HL-60 (cell line): ENCODE measurements at places on chromosomes 5 and 9.

GRCh38 chr5:67465537-67466207 lies 269.1 kb upstream of the CD180 start:
- no peak for DNase-seq

- no peak for DNase-seq
Observed at GRCh38 chr9:16689351-16689938, 181.0 kb downstream of the BNC2 start.

DNA sequence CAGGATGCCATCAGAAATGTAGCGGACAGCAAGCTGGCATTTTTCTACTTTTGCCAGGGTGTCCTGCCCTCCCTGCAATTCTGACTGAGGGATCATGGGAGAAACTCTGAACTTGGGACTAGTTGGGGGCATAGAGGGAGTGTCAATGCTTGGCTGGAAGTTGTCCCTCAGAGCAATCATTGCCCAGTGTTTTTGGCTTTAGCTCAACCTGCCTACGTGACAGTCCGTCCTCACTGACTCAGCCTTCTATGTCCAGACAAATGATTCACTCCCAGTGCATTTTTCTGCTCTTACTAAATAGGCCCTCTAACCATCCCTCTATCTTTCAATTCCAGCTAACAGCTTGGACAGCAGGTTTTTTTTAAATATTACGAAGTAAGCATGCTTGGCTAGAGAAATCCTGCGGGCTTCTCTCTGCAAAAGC lies 627.4 kb downstream of the TLR4 start:
- DNase-seq: no peak

GRCh38 chr5:178318382-178318781 lies 85.8 kb upstream of the PHYKPL start:
- no peak for DNase-seq

DNA sequence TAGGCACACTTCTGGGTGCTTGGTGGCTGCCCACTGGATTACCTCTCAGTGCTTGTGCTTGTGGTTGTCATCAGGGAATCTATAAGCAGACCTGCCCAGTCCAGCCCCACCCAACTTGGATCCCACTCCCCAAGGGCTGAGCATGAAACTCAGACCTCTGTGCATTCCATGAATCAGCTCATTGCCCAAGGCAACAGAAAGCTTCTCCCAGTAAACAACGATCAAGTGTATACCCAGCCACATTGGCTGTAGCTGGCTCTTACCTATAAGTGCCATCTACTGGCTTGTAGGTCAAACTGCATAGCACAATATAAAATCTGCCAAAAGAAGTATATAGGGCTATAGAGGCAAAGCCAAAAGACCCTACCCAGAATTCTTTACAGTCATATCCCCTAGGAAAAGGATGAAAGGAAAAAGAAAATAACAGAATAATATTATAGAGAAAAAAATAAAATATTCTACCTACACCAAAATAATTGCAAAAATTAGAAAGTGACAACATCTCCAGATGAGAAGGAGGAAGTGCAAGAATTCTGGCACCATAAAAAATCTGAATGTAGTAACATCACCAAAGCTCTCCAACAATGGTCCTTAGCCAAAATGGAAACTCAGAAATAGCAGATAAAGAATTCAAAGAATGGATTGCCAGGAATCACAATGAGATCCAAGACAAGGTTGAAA lies 321.0 kb upstream of the TRPC7 start:
- no peak for DNase-seq

DNA sequence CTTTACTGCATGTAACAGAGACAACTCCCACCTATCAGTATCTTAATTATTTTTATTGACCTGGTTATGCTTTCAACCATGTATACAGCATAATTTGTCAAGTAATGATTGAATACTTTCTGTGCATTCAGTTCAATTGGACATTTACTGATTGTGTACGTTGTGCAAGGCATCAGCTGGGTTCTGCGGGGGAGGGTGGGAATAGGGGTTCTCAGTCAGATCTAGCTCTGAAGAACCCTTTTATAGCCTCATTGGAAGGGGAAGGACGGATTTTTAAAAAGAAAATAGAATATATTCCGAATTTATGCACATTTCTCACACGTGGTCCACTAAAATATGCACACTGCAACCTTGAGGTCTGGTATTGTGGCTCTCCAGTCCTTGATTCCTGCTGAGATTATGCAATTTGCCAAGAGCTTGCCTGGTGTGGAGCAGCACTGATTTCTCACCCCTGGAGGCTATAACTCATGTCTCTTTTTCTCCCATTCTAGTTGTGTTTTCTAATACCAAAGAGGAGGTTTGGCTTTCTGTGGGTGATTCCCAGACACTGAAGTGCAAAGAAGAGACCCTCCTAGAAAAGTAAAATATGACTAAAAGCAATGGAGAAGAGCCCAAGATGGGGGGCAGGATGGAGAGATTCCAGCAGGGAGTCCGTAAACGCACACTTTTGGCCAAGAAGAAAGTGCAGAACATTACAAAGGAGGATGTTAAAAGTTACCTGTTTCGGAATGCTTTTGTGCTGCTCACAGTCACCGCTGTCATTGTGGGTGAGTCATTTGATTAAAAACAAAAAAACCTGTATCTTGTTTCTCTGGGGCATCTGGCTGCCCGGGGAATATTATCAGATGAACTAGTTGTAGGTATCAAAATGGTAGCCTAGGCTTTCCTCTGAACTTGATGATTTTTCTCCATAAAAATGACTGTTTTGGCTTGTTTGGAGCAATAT lies 1.7 kb downstream of the SLC1A3 start:
- DNase-seq: no peak

DNA sequence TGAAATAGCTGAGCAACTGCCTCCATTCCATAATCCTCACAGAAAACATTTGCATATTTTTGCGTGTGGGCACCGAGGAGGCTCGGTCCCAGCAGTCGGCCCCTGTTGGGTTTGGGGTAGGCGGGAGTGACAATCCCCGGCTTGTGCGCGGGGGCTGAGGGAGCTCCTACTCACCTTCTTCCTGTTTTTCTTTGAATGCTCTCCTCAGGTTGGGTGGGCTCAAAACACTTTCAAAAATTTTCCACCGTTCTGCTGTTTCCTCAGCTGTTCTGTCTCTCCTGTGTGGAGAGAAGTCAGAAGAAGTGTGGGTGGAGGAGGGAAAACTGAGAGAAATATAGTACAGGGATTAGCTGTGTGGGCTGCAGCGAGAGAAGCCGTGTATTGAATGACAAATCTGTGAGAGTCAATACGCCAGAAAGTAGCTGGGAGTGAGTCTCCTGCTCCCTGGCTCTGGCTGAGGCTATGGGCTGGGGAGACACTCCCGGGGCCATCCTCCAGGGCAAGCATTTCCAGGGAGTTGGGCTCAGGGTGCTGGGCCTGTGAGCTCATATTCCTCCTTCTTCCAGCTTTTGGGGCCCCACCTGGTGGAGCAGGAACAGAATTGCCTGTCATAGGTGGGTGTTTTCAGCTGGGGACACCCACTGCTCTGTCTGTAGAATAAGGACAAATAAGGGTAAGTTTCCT lies 84.7 kb downstream of the CMYA5 start:
- DNase-seq: no peak

GRCh38 chr9:84698323-84698722 lies 28.8 kb downstream of the NTRK2 start:
- DNase-seq: no peak

DNA sequence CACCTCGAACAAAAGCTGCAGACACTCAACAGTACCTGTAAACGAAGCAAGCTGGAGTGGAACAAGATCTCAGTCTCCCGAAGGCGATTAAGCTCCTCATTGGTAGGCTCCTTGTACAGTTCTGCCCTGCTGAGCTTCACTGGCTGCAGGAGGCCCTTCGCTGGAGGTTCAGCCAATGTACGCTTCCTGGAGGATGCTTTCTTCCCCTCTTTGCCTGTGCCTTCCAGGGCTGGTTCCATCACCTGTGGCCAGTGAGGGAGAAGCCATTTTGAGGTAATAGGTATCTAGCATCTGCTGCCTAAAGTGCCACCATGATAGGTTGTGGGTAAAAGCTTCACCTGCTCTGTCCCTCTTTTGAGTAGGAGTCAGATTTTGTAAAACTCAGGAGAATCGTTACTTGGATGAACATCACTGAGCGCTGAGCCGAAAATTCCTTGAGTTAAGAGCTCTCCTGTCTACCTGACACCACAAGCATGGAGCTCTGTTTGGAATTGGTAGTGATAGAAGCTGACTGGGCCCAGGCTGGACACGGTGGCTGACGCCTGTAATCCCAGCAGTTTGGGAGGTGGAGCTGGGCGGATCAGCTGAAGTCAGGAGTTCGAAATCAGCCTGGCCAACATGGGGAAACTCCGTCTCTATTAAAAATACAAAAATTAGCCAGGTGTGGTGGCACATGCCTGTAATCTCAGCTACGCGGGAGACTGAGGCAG lies 1.4 kb downstream of the NOL6 start:
- DNase-seq: no peak

DNA sequence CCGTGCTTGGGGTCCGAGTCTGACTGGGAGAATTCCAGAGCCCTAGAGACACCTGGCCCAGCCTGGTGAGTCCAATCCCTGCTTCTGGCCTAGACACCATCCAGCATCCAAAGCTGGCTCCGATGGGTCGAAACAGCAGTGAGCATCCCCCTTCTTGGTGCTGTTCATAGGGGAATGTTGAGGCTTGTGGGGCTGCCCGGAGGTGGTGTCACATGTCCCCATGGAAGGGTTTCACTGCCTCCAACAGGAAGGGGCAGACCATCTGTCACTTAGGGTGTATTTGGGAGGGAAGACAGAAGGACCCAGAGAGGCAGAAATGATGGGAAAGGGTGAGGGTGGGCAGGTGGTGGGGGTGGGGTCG lies 13.9 kb downstream of the C9orf50 start:
- no peak for DNase-seq

- DNase-seq: no peak
Observed at GRCh38 chr5:159826351-159827214, 89.7 kb upstream of the ADRA1B start.

GRCh38 chr5:93790401-93790800 lies 49.0 kb upstream of the POU5F2 start:
- no peak for DNase-seq

DNA sequence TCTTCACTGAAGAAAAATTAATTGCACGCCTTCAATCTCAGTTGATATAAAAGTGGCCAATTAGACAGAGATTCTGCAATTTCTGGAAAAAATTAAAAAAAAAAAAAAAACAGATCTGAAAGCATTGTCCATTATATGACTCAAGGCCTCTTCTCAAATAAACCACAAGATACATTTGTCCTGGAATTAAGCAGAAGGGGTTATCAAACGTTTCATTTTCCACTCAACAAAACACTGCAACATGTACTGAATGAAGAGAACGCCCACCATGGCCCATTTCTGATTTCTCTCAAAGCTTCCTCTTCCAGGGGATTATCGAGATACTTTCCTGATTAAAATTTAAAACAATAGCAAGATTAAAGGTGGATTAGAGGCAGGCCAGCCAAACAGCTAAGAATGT lies 5.8 kb upstream of the PAPPA start:
- no peak for DNase-seq

GRCh38 chr9:126876531-126876930 lies 16.1 kb downstream of the ZBTB34 start:
- DNase-seq: no peak

DNA sequence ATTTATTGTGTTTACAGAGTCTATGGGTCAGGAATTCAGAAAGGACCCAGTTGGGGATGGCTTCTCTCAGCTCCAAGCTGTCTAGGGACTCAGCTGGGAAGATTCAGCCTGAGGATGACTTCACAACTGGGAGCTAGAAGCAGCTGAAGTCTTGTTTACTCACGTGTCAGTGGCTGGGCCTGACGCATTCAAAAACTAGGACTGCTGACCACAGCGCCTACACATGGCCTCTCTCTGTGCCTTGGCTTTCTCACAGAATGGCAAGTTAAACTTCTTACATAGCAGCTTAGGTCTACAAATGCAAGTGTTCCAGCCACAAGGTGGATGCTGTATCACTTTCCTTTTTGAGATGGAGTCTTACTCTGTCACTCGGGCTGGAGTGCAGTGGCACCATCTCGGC lies 16.3 kb upstream of the PPP2CA start:
- DNase-seq: no peak

- no peak for DNase-seq
Observed at GRCh38 chr5:128925973-128926372, 39.3 kb upstream of the SLC27A6 start.

- no peak for DNase-seq
Observed at GRCh38 chr9:2335260-2335659, 286.3 kb upstream of the VLDLR start.

GRCh38 chr5:133889271-133889905 lies 79.0 kb downstream of the C5orf15 start:
- no peak for DNase-seq

- DNase-seq: no peak
Observed at GRCh38 chr5:14497311-14497710, 84.3 kb upstream of the OTULINL start.

- DNase-seq: no peak
Observed at GRCh38 chr9:113593682-113594281, 130.3 kb downstream of the RGS3 start.

GRCh38 chr5:131974956-131975726 lies 29.7 kb upstream of the MEIKIN start:
- DNase-seq: no peak

DNA sequence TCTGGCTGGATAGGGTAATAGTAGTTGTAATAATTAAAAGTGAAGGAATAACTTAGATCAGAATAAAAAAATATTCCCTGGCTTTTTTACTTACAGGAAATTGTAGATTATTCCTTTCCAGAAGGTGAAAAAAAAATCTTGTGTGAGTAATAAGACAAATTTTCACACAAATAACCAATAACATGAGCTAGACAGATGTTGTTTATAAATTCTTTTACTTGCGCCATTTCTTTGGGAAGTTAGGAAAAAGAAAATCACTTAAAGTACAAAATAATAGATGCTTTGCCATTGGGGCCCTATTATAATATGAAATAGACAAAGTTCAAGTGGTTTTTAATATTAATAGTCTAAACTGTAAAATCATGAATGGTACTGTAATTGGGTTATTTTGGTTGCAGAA lies 204.1 kb downstream of the ARRDC3 start:
- DNase-seq: no peak

DNA sequence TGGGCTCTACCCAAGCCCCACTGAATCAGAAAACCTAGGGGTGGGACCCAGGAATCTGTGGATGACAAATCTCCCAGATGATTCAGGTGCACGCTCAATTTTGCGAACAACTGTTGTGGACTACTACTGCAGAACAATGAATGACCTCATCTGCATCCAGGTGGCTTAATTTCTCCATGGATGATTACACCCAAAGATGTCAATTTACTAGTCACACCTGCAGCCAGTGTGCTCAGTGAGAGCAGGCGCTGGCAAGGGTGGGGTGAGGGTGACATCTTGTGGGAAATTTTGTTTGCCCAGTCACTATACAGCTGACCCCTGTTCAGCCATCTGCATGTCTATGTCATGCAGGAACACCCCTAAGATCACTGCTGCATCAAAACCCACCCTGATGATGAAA lies 118.2 kb downstream of the ENTREP1 start:
- no peak for DNase-seq

- DNase-seq: no peak
Observed at GRCh38 chr9:95057101-95057500, 260.4 kb downstream of the FANCC start.

GRCh38 chr5:175595905-175596304 lies 62.0 kb upstream of the HRH2 start:
- DNase-seq: no peak
